CD4-positive, alpha-beta T cell treated with Interleukin-6 at 100 ng/mL for 8 hours (primary cell): ENCODE measurements at places on chromosomes 1 and 21.
A peak's percentile ranks its signal among the peaks of the same experiment; 100 is the strongest.

- no peak for DNase-seq
Observed at GRCh38 chr1:1430114-1430982, 5.1 kb upstream of the VWA1 start.

- no peak for DNase-seq
Observed at GRCh38 chr21:33825419-33825818, 90.2 kb downstream of the ATP5PO start.

- no peak for DNase-seq
Observed at GRCh38 chr1:58067082-58067481, 479.4 kb downstream of the OMA1 start.

DNA sequence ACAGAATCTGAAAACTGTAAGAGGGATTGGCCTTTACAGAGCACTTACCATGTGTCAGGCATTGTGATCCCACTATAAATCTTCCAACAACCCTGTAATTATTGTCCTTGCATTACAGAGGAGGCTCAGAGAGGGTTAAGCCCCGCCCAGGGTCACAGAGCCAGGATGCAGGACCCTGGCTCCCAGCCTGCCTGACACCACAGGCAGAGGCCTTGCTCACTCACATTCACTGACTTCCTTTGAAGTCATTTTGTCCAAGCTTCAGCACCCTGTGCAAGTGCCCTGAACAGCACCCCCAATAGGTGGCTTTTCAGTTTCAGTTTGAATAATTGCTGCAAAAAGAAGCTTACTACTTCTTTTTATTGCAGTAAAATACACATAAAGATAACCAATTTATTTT is 256.8 kb upstream of the NFIA start:
- DNase-seq = no peak

DNA sequence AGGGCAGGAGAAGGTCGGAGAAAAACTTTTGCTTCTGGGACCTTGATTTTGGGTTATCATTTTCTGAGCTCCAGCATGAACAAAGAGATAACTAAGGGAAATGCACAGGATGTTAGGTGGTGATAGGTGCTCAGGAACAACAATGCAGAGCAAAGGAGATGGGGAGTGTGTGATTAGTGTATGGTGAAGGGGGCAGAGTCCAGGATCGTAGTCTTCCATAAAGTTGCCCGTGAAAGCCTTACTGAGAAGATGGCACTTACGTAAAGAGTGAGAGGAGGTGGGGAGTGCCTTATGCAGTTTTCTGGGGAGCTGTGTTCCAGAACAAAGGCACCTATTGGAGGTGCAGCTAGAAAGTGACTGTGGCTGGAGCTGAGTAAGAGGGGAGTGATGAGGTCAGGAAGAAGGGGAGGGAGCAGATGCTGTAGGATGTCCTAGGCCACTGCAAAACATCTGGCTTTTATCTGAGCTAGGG is 11.6 kb downstream of the KCNK1 start:
- no peak for DNase-seq

DNA sequence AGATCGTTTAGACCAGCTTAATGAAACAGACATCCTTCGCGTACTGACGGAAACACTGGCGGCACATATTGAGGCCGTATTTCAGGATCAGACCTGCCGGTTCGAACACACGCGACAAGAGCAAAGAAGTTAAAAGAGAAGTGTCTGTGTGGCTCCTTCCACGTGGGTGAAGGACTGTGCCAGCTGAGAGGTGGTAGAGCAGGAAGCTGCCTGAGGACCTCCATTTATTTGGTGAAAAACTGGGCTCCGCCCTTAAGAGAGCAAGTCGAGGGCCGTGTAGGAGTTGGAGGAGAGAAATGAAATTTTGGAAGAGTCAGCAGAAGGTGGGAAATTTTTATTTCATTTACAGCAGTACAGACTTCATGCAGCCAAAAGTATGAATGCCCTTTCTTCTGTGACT is 38.8 kb upstream of the ADORA3 start:
- DNase-seq = no peak

DNA sequence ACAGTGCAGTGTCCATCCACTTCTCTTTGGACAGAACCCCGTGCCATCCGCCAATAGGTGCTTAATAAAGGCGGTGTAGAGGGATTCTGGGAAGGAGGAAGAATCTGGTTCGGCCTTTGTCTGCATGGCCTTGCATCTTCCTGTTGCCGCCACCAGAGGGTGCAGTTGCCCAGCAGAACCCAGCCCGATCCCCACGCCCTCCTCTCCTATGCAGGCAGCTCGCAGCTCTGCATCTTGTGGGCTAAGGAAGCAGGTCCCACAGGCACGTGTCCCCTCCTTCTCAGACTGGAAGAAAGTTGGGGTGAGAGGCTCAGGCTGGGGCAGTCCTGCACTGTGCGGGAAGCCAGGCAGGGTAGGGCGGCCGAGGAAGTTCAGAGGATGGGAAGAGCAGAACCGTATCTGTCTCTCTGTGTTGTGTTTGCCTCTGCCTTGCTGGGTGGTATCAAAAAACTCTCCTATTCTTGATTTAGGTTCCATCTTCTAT is 20.8 kb downstream of the NAV1 start:
- peak; percentile 63 for DNase-seq

GRCh38 chr1:202170726-202171125 is 10.3 kb upstream of the PTPN7 start:
- no peak for DNase-seq

DNA sequence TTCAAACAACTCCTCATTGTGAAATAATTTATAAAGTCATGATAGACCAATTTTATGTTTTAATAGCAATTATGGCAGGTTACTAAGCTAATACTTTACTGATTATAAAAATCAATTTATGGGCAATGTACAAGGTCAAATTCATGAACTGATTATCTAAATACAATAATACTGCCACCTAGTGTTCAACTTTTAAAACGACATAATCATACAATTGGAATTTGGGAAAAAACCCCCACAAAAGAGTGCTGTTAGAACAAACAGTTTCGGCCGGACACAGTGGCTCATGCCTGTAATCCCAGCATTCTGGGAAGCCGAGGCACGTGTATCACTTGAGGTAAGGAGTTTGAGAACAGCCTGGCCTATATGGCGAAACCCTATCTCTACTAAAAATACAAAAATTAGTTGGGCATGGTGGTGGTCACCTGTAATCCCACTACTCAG is 14.0 kb downstream of the GTF2B start:
- no peak for DNase-seq

GRCh38 chr1:66518654-66519053 is 15.3 kb upstream of the SGIP1 start:
- DNase-seq = no peak

DNA sequence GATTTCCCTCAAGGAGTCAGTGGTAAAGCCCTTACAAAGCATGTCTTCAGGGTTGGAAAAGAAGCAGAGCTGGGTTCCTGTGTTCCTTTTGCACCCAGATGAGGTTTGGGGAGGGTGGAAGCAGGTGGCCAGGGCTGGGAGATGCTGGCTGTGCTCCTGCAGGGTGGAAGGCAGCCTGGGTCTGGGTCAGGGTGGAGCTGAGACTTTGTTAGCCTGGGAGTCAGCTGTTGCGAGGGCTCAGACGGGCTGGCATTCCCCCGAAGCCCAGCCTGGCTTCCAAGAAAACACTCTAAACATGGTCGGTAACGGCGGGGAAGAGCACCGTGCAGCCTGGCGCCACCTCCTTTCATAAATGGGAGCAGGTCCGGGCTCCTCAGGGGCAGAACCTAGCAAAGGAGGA is 43.7 kb upstream of the EPS8L3 start:
- DNase-seq = no peak

DNA sequence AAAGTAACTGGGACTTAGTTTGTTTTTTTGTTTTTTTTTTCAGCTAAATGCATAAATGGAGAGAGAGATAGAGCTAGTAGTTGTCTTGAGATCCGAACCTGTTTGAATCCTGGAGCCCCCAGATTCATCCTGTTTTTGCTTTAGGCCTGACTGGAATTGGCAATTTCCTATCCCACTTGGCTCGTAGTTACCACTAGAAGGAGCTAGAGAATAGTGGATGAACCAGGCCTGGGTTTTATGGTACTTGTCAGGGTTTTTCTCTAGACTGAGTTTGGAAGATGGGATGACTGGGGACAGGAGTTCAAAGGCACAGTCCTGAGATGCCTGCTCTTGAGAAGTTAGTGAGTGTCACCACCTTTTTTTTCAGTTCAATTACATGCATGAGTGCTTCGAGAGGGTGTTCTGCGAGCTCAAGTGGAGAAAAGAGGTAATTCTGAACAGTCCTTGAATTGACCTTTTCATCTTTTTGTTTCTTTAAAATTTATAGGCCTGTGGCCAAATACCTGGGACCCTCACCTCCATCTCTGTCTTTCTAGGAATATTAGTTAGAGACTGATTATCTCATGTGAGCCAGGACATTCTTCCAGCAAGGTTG is 23.4 kb downstream of the CELF3 start:
- no peak for DNase-seq

- DNase-seq = no peak
Observed at GRCh38 chr1:233503366-233503954, 110.4 kb upstream of the KCNK1 start.

- no peak for DNase-seq
Observed at GRCh38 chr1:169495916-169496315, 10.2 kb upstream of the SLC19A2 start.

DNA sequence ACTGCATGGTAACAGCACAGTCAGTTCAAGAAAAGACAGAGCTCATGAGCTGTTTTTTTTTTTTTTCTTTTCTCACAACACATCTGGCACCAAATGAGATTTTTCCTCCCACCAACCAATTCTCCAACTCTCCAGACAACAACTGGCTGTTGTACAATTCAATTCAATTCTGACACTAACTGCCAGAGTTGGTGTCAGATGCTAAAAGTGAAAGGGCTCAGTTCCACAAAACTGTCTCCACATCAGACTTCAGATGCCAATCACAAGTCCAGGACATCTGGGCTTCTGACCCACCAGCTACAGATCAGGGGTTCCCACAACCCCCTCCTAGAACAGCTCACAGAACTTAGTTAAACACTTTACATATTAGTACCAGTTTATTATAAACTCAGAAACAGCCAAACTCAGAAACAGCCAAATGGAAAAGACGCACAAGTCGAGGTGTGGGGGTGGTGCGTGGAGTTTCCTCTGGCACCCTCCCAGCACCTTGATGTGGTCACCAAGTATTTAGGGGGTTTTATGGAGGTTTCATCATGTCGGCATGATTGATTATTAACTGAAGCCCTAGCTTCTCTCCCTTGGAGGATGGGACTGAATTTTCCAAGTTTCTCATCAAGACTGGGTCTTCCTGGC is 39.2 kb upstream of the LRRC8D start:
- peak; percentile 18 for DNase-seq

DNA sequence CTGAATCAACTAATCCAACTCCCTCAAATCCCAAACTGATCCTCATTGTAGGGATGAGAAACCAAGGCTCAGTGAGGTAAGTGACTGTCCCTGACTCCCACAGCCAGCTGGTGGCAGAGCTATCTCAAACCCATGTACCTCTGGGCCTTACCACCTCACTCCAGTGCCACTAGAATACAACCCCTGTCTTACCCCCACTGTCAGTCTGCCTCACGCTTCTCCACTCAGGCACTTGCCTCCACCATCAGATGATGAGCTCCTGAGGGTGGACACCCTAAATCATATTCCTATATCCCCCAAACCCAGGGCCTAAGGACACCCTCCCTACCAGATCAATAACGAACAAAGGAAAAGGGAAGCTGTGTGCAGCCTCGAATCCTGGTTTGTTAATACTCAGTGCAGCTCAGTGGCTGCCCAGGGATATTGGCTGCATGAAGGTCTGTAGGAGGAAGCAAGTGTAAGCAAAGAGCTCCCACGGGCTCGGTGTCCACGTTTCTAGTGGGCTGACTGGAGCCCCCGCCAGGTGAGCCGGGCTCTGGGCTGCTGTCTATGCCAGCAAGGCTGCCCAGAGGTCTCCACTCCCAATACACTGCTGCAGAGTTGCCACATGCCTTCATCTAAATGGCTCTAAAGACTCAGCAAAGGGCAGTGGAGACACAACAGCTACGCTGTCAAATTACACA is 533.4 kb downstream of the MATN1 start:
- DNase-seq = no peak

DNA sequence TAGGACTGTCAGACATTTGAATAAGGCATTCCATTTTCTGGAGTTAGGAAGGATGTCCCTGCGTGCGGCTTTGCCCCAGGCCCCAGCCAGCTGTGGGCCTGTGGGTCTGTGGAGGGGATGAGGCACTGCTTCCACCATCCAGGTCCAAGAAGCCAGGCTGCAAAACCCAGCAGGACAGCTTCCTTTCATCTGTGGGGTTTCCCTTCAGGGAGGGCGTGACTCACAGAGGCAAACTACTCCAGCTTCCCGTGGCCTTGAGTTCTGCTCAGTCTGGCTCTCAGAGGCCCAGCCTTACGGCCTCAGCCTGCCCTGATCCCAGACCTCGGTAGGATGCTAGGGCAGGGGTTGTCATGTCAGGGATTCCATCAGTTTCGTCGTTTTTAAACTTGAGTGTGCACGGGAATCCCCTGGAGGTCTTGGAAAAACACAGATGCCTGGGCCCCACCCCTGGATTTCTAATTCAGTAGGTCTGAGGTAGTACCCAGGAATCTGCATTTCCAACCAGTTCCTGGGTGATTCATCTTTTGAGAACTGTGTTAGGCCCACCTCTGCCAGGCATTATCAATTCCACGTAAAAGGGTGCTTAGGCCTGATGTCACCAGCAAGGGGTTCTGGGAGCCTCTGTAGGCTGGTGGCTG is 32.3 kb upstream of the TENT5C start:
- no peak for DNase-seq

DNA sequence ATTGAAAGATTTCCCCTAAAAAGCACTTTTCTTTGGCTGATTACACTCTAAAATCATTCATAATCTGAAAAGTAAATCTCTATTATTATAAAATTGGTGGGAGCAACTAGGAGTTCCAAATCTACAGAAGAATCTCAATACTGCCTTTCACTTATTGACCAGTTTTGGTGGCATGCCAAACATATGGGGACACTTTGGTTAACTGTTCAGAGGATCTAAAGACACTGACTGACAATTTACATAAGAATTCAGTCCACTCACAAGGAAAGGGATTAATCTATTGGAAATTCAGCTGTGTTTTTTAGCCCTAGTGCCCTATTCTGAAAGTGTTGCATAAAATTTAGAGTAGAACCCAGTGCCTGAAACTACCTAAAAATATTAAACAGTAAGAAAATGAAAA is 113.6 kb downstream of the LRRC40 start:
- no peak for DNase-seq

GRCh38 chr1:11143907-11144306 is 44.2 kb upstream of the EXOSC10 start:
- DNase-seq = no peak

- no peak for DNase-seq
Observed at GRCh38 chr1:153359241-153359640, 1.6 kb downstream of the S100A9 start.

- no peak for DNase-seq
Observed at GRCh38 chr1:177739780-177740179, 230.1 kb downstream of the SEC16B start.

GRCh38 chr1:111275079-111275478 is 15.6 kb upstream of the CHIA start:
- DNase-seq = no peak

DNA sequence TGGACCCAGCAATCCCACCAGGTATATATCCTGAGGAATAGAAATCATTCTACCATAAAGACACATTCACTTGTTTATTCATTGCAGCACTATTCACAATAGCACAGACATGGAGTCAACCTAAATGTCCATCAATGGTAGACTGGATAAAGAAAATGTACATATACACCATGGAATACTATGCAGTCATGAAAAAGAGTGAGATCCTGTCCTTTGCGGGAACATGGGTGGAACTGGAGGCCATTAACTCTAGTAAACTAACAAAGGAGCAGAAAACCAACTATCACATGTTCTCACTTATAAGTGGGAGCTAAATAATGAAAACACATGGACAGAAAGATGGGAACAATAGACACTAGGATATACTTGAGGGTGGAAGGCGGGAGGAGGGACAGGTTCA is 36.1 kb upstream of the PRKACB start:
- no peak for DNase-seq

GRCh38 chr1:42214447-42214871 is 49.9 kb upstream of the GUCA2A start:
- DNase-seq = no peak
